ENCODE measurements at places on chromosomes 12 and 14.

- no peak for DNase-seq
Measured at GRCh38 chr12:89278169-89278568, 74.1 kb downstream of the DUSP6 start.

GRCh38 chr12:49527361-49528130 is 11.3 kb upstream of the KCNH3 start:
- no peak for DNase-seq

DNA sequence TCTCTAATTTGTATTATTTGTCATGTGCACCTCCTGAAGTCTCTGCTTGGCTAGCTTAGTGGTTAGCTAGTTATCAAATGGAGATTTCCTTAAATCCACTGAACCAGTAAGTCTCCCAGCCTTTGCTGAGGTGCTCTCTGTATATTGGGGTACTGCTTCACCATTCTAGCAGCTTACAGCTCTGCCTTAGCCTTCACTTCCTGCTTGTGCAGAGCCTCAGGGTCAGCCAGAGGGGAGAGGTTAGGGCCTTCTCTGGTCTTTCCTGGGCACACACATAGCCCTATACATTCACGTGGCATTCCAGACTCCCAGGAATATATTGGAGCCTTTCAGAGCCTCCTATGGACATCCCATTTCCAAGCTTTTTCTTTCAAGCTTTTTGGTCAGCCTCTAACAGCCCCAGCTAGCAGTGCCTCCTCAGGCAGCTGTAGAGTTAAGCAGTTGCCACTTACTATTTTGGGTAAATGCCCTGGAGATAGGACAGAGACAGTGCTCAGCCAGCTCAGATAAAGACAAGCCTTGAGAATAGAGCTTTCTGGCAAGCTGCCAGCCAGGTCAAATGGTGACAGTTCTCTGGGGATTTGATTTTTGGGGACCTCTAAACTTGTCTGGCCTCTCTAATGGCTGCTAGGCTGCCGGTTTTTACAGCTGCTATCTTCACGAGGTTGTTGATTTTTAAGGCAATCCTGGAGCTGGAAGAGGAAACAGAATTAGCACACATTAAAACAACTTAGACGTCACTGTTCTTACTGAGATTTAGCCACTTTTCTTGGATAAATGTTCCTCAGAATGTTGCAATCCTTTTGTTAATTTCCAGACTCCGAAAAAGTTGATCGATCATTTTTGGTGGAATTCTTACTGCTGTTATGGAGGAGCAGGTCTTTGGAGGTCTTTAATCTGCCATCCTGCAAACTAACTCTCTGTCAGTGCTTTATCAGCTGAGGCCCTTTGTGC is 32.9 kb downstream of the FBXW8 start:
- no peak for DNase-seq

GRCh38 chr12:116916122-116916521 is 5.4 kb downstream of the FBXW8 start:
- no peak for DNase-seq

DNA sequence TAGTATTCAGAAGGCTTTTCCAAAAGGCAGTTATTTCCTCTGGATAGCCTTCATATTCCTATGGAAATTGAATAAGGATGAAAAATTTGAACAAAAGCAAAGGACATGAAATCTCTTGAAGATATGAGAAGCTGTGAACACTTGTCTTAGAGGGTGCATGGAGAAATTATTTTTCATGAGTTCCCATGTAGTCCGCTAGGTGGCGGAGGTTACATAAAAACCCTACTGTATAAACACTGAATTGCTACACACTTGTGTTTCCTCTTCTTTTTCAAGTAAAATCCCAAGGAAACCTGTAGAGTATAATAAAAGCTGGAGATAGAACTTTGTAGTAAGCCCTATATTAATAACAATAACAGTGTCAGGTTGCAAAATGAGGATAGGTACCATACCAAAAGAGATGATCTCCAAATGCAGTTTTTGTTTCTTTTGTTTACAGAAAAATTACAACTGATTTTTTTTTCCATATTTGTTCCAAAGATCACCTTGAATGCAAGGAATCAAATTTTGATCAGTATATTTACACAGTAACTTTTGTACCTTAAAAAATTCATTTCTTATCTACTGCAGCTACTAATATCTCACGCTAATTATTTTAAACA is 37.8 kb upstream of the OR4E1 start:
- DNase-seq = peak; percentile 15

DNA sequence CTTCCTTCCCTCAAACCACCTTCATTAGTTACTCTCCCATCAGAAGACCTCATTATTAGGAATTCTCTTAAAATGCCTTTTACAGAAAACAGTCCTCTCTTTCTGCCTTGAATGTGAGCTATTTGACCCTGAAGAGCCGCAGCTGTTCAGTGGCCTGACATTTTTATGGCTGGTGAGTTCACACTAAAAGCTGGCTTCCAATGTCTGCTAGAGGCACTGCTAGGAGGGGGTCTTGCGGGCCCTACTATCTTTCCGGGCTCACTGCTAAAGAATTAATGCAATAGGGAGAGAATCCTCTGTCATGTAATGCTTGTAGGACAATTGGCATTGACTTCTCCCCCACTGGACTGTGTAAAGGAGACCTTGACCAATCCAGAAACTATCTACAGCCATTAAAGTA is 87.7 kb downstream of the GPR135 start:
- no peak for DNase-seq

- no peak for DNase-seq
Measured at GRCh38 chr12:48165089-48165981, 8.0 kb upstream of the ASB8 start.

DNA sequence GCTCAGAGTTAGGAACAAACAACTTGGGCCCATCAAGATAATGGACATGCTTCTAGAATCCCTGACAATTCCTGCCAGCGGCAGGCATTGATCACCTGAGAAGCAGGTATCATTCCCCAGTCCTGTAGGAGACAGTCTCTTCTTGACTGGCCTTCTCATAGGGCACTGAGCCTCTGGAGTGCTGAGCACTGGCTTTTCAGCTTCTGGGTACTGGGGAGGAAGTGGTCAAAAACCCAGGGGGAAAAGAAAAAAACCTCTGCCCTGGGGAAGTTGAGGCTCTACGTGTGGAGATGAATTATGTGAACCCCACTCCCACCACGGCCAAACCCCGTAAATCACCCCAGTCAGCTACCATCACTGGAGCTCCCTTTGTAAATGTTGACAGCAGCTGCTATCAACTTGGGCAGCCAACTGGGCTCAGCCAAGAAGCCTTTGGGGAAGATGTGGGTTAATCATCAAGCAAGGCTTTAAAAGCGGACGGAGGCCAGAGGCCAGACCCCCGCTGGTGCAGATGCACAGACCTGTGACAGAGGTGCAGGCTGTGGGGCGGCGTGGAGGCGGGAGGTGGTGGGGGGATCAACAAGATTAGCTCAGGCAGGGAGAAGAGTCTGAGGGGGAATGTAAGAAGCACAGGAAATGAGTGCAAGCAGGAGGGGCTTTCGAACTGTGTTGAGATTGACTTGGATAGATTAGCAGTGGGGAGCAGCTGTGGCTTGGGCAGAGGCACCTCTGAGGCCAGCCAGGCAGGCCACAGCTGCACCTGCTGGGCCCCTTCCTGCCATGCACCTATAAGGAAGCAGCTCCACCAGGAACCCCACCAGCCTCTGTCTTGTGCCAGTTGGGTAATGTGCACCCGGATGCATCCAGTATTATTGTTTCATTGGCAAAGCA is 105.4 kb upstream of the HIF1A start:
- DNase-seq = no peak

- DNase-seq = no peak
Measured at GRCh38 chr12:114407842-114408411, 2.0 kb upstream of the TBX5 start.

Measured in iPS DF 19.7 (cell line).